ENCODE measurements at places on chromosomes 1 and 21.

- DNase-seq, result no peak
Observed at GRCh38 chr1:110615548-110616130, 9.5 kb upstream of the KCNA2 start.

DNA sequence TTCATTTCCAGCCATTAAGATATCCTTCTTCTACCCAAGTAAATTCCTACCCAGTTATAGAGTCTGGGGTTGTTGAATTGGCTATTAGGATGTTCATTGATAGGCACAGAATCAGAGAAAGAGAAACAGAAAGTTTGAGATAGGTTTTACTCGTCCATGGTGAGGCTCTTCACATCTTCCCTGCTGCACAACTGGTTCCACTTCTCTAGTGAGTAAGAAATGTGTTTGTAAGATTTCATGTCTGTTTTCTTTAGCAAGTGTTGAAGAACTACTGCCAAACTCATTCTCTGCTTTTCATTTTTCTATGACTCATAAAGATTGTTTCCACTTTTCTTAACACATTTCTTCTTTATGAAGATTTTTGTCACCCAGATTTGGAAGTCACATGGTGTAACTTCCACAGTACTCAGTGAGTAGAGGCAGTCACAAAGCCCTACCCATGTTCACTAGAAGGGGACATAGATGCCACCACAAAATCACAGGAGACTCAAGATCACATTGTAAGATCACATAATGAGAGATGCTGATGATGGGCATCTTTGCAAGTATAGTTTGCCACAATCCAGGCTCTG, 152.3 kb downstream of the SNX7 start:
- DNase-seq, result no peak

GRCh38 chr1:41622859-41623732, 138.6 kb upstream of the EDN2 start:
- DNase-seq, result no peak

- DNase-seq, result no peak
Observed at GRCh38 chr1:182684116-182684828, at the start of gene RGS8. TSS of gene RGS8 (minus strand) at chr1:182684587. CDS start at chr1:182669649, 14,938 bp downstream.

Data from stimulated activated CD4-positive, alpha-beta T cell treated with anti-CD3 and anti-CD28 coated beads, Interleukin-1b, Interleukin-23, amount 100 ng/mL, for 24 hours (primary cell).